ENCODE measurements at places on chromosomes 7 and 10. TPM values are rescaled to one million over a fixed set of nuclear protein-coding genes. Genes with fewer than 3 reads are reported as not detected.

SLC26A4 gene
- 3.2 TPM for total RNA-seq

ADAMTS14 gene
- 4.0 TPM for total RNA-seq

CTAGE4 gene
- total RNA-seq, result 5.3 TPM

SKAP2 gene
- 11.2 TPM for total RNA-seq

INTS15 gene
- 30.8 TPM for total RNA-seq

SPDYE9 gene
- total RNA-seq, result not detected

TRPV5 gene
- total RNA-seq, result 1.1 TPM

CDHR3 gene
- total RNA-seq, result 10.7 TPM

ERVW-1 gene
- not detected for total RNA-seq

SORBS1 gene
- total RNA-seq, result 45.0 TPM

CLDN4 gene
- total RNA-seq, result 132 TPM

SPDYE2 gene
- not detected for total RNA-seq

MYL7 gene
- total RNA-seq, result not detected

PALD1 gene
- 18.1 TPM for total RNA-seq

EEPD1 gene
- 11.7 TPM for total RNA-seq

ENTPD1 gene
- total RNA-seq, result 28.9 TPM

CUL2 gene
- 23.3 TPM for total RNA-seq

ADAM22 gene
- total RNA-seq, result 18.6 TPM

PKD2L1 gene
- not detected for total RNA-seq

GPR26 gene
- total RNA-seq, result not detected

CELF2 gene
- 25.7 TPM for total RNA-seq

PARP12 gene
- total RNA-seq, result 25.0 TPM

SH2B2 gene
- 12.2 TPM for total RNA-seq

LRRD1 gene
- total RNA-seq, result 0.82 TPM

ANLN gene
- 16.1 TPM for total RNA-seq

MDFIC gene
- total RNA-seq, result 35.8 TPM

RELN gene
- 9.8 TPM for total RNA-seq

PURB gene
- 36.0 TPM for total RNA-seq

PRSS37 gene
- total RNA-seq, result not detected

MAGI2 gene
- 56.2 TPM for total RNA-seq

RBM48 gene
- 15.9 TPM for total RNA-seq

PRPF18 gene
- total RNA-seq, result 16.4 TPM

LBX1 gene
- 1.5 TPM for total RNA-seq

CHRM2 gene
- 4.8 TPM for total RNA-seq

NRAP gene
- total RNA-seq, result 5.0 TPM

HMX2 gene
- 0.99 TPM for total RNA-seq

CTNNA3 gene
- total RNA-seq, result 21.2 TPM

GIMAP1 gene
- 2.6 TPM for total RNA-seq

SOSTDC1 gene
- 28.8 TPM for total RNA-seq

MACC1 gene
- total RNA-seq, result 26.9 TPM

LAMB1 gene
- total RNA-seq, result 493 TPM

SPDYE11 gene
- total RNA-seq, result not detected

SLC26A5 gene
- total RNA-seq, result not detected

AS3MT gene
- total RNA-seq, result 8.0 TPM

STX1A gene
- 12.7 TPM for total RNA-seq

SFTPD gene
- 0.53 TPM for total RNA-seq

OR2A1 gene
- total RNA-seq, result 0.29 TPM

PRRT4 gene
- total RNA-seq, result 3.3 TPM

CD36 gene
- total RNA-seq, result 133 TPM

ESYT2 gene
- total RNA-seq, result 67.8 TPM

MRPS33 gene
- 26.4 TPM for total RNA-seq
